ENCODE measurements at places on chromosomes 6 and 20. TPM values are rescaled to one million over a fixed set of nuclear protein-coding genes. Genes with fewer than 3 reads are reported as not detected.

Gene EDN3
- polyA plus RNA-seq, result 32.0 TPM

DNA sequence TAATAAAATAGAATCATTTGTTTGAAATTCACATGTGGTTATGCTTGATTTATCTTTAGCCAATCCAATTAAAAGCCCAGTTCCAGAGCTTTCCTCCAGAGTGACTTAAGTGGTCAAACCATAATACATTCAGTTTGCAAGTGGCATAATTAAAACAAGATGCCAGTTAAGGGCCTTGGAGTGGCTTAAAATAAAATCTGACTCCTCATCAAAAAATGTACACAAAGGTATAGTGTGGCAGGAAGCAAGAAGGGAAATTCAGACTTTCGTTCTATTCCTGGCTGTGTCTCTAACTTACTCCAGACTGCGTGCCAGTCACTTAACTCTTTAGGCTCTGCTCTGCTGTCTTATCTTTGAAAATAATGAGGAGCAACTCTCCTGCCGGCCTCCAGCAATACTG is 251.3 kb upstream of the PRND start:
- peak; percentile 10 for DNase-seq

DNA sequence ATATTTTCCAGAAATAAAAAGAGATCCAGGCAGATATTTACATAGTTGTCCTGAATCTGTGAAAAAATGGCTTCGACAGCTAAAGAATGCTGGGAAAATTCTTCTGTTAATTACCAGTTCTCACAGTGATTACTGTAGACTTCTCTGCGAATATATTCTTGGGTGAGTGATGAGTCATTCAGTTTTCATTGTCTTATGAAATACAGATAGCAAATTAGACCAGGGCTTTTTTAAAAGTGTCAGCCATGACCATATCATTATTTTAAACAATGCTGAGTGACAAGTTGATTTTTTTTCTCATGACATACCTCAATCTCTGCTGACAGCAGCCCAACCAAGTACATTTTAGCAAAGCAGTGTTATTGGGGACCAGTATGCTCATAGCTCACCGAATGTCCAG is 32.8 kb downstream of the TSPYL4 start:
- DNase-seq, result no peak

DNA sequence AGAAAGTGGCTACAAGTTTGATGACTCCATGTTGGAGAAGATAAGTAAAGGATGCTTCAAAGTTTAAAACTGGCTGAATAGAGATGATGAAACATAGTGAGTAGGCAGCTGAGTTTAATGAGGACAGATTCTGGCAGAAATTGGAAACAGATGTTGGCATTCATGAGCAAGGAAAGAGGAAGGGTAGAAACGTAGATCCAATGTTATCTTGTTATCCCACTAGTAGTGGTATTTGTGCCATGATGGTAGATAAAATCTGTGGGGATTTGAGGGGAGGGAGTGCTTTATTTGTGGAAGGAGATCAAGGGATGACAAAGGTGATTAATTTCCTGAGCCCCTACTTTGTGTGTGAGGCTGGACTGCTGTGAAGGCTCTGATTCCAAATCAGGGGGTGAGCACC is 69.5 kb downstream of the MRAP2 start:
- DNase-seq, result no peak

- no peak for DNase-seq
Measured at GRCh38 chr6:147108259-147108910, 95.8 kb upstream of the STXBP5 start.

DNA sequence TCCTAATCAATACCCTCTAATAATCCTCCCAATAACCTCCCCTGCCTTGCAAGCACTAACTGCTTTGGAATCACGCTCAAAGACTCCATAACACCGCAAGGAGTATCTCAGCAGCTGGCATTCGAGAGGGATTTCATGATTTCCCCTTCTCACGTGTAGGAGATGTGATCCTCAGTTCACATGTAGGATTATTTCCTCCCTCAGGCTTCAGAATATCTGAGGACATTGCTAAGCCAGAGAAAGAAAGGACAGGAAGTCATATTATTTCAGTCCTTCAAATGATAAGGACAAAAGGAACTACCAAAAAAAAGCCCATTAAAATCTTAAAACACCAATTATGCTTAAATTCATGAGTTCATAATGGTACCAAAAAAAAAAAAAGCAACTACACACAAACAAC is 122.9 kb downstream of the NFATC2 start:
- no peak for DNase-seq

GRCh38 chr20:51811042-51811355 is 8.7 kb upstream of the SALL4 start:
- DNase-seq, result no peak

- DNase-seq, result no peak
Measured at GRCh38 chr6:100455230-100456124, 9.2 kb downstream of the SIM1 start.

DNA sequence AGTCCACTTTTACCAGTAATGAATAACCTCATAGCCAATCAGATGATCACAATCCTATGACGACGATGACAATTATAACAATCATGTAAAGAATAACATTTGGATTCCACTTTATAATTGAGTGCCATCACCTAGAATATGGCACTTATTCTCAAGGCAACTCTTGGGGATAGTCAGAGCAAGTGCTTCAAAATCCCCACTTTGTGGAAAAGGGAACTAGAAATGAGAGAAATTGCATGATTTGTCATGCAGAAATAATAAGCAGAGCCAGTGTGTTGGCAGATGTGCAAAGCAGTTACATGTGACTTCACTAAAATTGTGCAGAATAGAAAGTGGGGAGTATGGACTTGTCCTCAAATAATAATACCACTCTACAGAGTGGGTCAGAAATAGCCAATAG is 41.3 kb downstream of the FRK start:
- no peak for DNase-seq

DNA sequence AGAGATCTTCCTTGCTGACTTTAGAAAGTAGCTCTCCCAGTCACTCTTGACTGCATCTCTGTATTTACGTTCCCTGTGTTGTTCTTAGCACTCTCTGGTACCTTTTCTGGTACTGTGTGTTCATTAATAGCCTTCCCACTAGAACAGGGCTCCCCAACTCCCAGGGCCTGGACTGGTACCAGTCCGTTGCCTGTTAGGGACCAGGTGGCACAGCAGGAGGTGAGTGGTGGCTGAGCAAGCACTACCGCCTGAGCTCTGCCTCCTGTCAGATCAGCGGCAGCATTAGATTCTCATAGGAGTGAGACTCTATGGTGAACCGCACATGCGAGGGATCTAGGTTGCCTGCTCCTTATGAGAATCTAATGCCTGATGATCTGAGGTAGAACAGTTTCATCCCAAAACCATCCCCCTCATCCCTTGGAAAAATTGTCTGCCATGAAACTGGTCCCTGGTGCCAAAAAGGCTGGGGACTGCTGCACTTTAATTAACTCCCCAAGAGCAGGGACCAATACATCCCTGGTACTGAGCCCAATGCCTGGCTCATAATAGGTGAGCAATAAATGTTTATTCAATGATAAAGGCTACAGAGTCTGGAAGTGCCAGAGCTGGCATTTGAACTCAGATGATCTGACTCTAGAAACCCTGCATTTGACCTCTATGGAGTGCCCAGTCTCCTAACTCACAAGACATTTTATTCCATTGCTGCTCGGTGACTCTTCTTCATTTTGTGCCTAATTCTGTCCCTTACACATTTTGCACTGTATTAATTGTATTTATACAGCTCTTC is 11.0 kb downstream of the UTRN start:
- DNase-seq, result no peak

DNA sequence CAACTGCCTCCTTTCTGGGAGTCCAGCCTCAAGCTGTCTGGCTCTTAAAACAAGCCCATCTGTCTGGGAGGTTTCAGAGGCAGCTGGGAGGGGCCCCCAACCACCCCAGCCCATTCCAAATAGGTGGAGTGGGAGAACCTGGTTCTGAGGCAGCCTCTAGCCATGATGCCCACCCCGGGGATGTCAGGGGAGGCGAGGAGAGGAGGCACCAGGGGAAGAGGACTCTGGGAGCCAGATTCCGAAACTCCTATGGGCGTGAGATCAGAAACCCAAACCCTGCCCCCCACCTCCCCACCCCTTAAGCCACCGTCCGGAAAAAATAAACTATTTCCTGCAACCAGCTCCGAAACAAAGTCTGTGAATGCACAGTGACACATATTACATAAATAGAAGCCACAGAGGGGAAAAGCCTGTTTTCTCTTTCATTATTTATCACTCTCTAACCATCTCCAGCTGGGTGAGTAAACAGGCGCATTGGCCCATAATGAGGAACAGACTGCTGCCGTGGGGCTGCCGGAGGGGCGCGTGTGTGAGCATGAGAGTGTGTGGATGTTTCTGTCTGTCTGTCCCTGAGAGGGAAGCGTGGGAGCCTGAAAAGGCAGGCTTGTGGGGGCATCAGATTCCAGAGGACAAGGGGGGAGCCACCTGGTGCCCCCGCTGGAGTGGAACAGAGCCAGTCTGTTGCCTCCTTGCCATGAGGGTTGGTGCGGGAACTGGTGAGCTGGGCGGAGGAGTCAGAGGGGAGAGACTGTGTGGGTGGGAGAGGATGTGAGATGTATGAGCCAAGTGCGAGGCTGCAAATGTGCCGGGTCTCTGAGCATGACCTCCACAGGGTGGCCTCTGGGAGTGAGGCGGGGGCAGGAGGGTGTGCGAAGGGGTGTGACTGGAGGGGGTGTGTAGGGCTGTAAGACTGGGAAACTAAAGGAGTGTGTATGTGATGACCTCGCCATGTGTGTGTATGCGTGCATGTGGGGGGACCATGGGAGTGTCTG is 14.3 kb upstream of the FOXP4 start:
- peak; percentile 73 for DNase-seq

DNA sequence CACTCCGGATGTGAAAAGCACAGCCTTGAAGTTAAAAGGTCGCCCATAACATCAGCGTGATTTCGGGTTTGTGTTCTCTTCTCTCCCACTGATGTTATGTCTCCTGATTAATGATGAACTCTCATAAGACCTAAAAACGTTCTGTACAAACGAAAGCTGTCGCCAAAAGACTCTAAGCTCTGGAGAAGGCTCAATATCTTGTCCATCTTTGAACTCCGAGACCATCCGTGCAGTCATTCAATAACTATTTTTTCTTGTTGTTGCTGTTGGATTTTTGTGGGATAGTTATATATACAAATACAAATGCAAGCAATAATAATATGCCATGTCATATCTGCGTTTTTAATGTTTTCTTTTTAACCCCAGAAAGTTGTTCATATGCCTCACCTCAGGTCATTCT is 291.8 kb upstream of the MARCKS start:
- DNase-seq, result no peak

DNA sequence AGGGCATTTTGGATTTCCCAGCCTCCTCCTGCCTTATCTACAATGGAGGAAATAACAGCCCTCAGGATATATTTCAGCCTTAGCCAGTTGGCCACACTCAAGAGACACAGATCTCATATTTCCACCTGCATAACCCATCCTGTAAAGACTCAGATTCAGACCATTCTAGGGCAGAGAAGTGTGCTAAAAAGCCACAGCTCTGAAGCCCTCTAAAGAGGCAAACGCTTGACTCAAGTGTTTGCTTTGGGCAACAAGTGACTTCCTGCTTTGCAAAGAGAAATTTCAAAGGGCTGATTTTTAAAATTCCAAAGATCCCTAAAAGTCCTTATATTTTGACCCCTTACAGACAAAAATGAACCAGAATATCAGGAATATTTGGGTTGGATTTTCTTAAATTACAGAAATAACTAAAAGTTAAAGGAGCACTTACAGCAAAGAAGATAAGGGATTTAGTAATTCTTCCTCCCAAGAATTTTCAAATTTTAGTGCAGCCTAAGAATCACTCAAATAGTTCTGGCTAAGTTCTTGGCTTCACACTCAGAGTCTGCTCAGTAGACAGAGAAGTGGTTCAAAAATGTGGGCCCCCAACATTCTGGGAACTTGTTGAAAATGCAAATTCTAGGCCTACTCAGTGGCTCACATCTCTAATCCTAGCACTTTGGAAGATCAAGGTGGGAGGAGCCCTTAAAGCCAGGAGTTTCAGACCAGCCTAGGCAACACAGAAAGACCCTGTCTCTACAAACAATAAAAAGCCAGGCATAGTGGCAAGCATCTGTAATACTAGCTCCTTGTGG is 18.9 kb upstream of the ADGRF5 start:
- DNase-seq, result no peak

GRCh38 chr6:70956191-70956450 is 739 bp downstream of the B3GAT2 start:
- no peak for DNase-seq

DNA sequence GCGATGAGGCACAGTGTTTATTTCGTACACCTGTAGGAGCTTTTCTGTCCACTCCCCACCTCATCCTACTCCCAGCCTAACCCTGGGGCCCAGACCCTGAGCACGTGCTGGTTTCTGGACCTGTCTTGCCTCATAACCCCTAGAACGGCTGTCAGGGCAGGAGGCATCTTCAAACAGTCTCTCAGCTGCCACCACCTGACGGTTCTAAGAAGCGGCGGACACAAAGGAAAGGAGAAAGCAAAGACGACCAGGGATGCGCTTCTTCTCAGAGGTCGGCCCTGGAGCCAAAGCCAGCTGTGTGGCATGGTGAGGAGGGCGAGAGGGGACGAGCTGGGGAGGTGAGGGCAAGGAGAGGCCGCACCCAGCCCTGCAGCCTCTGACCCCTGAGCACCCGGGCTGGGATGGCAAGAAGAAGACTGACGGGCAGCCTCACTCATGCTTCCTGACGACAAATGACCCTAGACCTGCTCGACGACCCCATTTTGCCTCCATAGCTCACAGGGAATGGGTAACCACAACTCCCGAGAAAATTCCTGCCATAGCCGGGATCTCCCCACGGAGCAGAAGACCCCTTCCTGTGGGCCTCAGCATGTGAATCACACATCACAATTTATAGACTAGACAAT is 62.1 kb downstream of the WDR27 start:
- peak; percentile 27 for DNase-seq

DNA sequence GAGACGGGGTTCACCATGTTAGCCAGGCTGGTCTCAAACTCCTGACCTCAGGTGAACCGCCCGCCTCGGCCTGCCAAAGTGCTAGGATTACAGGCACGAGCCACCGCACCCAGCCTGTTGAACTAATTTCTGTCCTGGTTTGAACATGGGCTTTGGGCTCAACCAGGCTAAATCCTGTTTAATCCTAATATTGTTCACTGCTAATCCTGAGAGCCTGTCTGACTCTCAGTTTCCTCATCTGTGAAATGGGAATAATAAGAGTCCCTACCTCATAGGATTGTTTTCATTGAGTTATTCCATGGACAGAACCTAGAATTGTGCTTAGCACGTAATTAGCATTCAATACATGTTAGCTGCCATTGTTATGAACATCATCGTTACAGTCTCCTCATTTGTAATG is 17.4 kb downstream of the TM9SF4 start:
- no peak for DNase-seq

GRCh38 chr6:41028561-41029412 is 10.2 kb downstream of the UNC5CL start:
- DNase-seq, result peak; percentile 44

- peak; percentile 86 for DNase-seq
Measured at GRCh38 chr20:62104791-62105345, 17.4 kb upstream of the LSM14B start.

- no peak for DNase-seq
Measured at GRCh38 chr6:111795558-111795957, 77.7 kb downstream of the FYN start.

GRCh38 chr6:110980227-110980626 is 1.6 kb upstream of the RPF2 start:
- DNase-seq, result no peak

GRCh38 chr6:4903751-4904370 is 100.0 kb downstream of the RPP40 start:
- DNase-seq, result no peak

GRCh38 chr6:36329798-36330291 is 6.8 kb downstream of the BNIP5 start:
- no peak for DNase-seq

- no peak for DNase-seq
Measured at GRCh38 chr6:110939429-110940200, 18.9 kb upstream of the GTF3C6 start.

All from muscle of leg (tissue), 16 donors.